ENCODE measurements at places on chromosomes 12 and 14.
A peak's percentile ranks its signal among the peaks of the same experiment; 100 is the strongest.

- DNase-seq, result no peak
These were observed 10.5 kb downstream of the AKT1 start for GRCh38 chr14:104784846-104785707.

- no peak for DNase-seq
These were observed 268.7 kb upstream of the SEL1L start for GRCh38 chr14:81802341-81802740.

- DNase-seq, result no peak
These were observed 34.1 kb upstream of the FZD10 start for GRCh38 chr12:130127912-130128789.

- no peak for DNase-seq
These were observed 57.8 kb downstream of the RIMBP2 start for GRCh38 chr12:130658145-130658911.

DNA sequence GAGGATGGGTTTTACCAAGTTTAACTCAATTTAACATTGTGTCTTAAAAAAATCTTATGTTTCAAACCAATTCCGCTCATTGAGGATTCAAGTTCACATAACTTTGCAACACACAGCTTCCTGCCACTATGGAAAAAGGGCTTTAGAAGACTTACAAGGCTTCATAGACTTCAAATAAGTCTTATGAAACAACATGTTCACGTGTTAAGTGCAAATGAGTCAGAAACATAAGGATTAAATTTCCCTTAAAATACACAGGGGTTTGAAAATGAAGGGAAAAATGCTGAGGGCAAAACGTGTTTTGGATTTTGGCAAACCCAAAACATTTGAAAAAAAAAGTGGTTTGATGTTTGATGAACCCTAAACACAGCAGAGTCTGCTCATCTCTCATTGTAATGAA, 364.8 kb downstream of the BMP4 start:
- DNase-seq, result no peak

DNA sequence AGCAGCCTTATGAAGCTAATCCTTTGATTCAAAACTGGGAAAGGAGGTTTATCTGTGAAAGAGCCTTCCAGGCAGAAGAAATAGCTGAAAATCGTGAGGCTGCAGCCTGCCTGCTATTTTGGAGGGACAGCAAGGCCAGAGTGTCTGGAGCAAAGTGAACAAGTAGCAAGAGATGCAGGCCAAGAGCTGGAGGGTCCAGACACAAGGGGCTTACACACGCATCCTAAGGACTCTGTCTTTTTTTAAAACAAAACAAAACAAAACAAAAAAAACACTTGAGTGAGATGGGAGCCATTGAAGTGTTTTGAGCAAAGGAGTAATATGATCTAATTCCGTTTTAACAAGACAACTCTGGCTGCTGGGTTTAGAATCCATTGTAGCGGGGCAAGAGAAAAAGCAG, 76.4 kb upstream of the BCAT1 start:
- DNase-seq, result no peak

GRCh38 chr12:27946421-27946820, 26.1 kb downstream of the PTHLH start:
- no peak for DNase-seq

DNA sequence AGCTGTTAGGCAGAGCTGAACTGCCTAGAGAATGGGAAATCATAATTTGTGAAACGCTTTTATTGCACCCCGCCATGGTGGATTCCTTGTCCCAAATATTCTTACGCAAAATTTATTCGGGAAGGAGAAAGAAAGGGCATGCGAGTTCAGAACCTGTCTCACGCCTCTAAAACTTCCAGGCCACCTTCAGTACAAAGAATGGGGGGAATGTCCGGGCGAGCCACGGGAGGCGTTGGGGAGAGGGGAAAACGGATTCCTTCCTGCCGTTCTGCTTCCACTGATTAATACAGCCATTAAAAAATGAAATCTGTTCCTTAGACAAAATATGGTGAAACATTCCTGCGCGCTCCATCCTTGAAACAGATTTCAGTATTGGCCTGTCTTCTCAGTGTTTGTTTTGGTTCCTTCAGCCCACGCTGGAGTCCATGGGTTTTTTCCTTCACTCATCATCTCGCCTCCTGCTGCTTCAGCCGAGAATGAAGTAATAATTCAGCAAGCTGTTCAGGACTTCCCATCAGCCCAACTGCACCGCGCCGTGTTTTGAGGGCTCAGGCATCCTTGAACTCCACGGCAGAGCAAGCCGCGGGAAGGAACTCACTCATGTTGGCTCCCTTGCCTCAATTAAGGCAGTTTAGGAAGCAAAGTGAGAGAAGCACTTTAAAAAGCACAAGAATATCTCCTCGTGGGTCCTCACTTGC, 47.7 kb upstream of the CDKN3 start:
- no peak for DNase-seq

DNA sequence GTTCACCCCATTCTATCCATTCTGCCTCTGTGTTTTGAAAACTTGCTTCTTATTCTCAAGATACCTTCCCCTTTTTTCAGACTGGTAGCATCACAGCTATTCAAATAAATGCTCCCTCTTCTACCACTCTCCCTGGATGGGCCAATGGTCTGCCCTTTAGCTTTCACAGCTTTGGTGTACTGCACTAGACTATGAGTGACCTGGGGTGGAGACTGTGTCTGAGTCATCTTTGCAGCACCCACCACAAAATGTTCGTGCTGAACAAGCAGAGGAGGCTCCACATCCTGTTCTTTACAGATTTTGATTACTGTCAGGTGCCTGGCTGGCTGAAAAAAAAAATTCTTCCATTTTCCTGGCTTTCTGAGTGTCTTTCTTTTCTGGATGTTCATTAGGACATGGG, 1104.1 kb upstream of the TMEM132C start:
- DNase-seq, result peak; percentile 59

- DNase-seq, result no peak
These were observed 67.2 kb upstream of the FAM181A start for GRCh38 chr14:93859957-93860356.

- DNase-seq, result no peak
These were observed 353.0 kb upstream of the SFSWAP start for GRCh38 chr12:131357920-131358319.

DNA sequence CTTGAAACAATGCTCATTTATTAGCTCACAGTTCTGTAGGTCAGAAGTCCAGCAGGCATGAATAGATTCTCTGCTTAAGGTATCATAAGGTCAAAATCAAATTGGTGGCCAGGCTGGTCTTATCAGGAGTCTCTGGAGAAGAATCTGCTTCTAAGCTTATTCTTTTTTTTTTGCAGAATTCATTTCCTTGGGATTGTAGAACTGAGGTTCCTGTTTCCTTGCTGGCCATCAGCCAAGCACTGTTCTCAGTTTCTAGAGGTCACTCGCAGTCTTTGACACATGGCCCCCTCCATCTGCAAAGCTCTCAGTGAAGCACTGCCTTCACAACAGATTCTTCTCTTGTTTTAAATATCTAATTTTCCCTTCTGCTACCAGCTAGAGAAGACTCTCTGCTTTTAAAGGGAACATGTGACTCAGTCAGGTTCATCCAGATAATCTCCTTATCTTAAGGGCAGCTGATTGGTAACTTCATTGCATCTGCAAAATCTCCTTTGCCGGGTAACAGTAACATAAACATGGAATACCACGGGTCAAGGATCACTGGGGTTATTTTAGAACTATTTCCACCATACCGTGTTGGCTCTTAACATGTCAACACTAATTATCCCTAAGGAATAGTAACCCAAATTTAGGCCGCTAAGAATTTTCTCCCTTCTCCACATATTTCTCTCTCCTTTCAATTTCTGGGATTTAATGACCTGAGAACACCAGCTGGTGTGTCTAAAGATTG, 25.3 kb downstream of the RHOJ start:
- no peak for DNase-seq

- DNase-seq, result no peak
These were observed 6.6 kb downstream of the LRRC9 start for GRCh38 chr14:59926534-59926933.

- DNase-seq, result no peak
These were observed at the start of gene SOCS2 for GRCh38 chr12:93571925-93572711. SOCS2 (plus strand) TSS chr12:93572675; CDS start chr12:93572898, 223 bp downstream.

DNA sequence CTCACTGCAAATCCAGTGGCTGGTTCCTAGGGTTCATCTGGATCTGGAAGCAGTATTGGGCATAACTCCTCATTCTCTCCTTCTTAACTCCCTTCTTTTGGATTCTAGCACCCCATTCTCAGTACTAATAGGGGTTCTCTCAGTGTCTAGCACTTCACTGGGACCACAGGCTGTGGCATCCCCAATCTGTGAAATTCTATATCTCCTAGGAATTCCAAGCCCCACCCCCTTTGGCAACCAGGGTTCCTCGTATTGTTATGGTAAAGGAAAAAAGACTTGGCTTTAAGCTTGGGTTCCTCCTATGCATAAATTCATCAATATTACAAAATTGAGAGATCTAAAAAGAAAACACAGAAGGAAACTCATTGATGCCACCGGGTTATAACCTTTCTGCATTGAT, 45.0 kb upstream of the FBXO21 start:
- DNase-seq, result no peak

GRCh38 chr14:50559990-50560930, at the start of gene ATL1:
ATL1 (plus strand) TSS chr14:50560145; CDS start chr14:50560266, 121 bp downstream.
- peak; percentile 21 for DNase-seq

DNA sequence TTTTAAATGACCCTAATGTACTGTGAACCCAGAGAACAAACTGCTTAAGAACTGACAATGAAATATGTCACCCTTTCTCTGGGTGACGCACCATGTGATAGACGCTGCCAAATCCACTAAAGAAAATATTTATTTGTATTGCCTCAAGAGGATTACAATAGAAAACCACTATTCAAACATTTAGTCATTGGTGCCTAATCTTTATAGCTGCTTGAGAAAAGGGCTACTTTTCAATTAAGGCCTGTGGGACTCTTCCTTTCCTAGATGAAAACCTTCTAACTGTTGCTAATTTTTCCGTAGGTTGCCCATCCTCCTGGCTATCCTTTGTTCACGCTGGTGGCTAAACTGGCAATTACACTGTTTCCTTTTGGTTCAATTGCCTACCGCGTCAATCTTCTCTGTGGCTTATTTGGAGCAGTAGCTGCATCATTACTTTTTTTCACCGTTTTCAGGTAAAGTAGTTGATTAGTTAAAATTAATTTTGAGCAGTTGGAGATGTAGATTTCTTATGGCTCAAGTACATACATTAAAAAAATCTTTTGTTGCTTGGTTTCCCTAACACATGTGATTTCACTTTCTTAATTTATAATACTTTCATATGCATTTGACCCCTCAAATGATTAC, 6.0 kb downstream of the TMEM260 start:
- no peak for DNase-seq

- DNase-seq, result no peak
These were observed 101.5 kb downstream of the TAOK3 start for GRCh38 chr12:118271183-118271582.

Measured in CD4-positive, alpha-beta T cell treated with Interleukin-6 at 100 ng/mL for 8 hours (primary cell).